ENCODE measurements at places on chromosomes 16 and 17.
A peak's percentile ranks its signal among the peaks of the same experiment; 100 is the strongest.

DNA sequence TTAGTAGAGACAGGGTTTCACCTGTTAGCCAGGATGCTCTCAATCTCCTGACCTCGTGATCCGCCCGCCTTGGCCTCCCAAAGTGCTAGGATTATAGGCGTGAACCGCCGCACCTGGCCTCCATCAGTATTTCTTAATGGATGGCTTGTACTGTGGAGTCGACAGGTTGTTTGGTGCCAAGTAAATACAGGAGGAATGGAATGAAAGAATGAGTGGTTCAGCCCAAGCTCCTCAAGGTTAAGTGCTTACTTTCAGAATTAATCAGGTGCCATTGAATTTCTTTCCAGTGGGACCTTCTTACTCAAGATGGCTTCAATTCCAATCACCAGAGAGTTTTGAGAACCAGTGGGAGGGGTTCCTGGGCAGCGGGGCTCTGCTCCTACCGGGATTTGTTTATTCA, 25.0 kb downstream of the ALOX15 start:
- no peak for DNase-seq

DNA sequence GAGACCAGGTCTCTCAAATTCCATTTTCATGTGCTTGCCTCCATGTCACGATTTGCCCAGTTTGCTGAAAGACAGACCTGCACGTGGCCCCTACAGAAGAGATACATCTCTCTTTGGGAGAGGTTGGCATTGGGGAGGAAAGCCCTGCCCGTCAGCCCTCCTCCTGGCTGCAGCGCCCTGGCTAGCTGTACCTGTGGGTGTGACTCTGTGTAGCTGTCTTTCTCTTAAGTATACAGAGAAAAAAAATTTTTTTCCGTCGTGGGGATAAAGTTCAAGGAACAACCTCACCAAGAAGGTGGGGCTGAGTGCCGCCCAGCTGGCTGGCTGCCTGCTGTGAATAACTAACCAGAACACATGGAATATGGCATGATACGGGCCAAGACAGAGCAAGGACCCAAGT, 26.5 kb downstream of the TMEM98 start:
- no peak for DNase-seq

DNA sequence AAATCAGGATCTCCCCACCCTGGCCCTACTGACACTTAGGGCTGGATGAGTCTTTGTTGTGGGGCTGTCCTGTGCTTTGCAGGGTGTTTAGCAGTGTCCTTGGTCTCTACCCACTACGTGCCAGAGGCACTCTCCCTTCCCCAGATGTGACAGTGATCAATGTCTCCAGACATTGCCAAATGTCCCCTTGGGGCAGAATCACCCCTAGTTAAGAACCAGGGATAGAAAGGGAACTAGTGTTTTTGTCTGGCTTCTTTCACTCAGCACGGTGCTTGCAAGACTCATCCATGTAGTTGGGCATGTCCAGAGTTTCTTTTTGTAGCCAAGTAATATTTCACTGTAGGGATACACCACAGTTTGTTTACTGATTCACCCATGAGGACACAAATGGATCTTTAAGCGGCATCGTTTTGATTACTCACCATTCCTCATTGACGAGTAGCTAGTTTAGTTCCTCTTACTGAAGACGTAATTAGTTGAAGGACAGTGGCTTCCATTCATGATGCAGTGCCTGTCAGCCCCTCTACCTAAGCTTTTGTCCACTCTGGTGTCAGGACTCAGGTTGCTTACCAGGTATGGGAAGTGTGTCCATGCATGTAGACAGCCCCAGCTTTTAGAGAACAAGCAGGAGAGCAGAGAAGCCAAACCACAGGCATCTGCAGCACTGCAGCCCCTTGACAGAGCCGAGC, 26.0 kb upstream of the ITGB4 start:
- no peak for DNase-seq

- no peak for DNase-seq
Measured at GRCh38 chr16:73124665-73125375, 76.9 kb upstream of the ZFHX3 start.

DNA sequence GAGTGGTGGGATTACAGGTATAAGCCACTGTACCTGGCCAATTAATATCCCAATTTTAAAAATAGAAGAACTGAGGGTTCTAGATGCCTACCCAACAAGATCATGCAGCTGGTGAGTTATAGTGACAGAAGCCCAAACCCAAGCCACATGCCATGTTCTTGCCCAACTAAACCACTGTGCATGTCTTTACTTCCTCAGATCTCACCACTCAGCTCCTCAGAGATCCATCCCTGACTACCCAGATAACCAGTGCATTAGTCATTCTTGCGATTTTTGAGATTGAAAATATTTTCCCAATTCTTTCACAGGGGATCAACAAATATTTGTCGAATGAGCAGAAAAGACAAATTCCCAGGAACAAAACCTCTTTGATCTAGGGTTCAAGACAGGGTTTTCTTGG, 303.1 kb downstream of the CBLN1 start:
- DNase-seq: no peak

DNA sequence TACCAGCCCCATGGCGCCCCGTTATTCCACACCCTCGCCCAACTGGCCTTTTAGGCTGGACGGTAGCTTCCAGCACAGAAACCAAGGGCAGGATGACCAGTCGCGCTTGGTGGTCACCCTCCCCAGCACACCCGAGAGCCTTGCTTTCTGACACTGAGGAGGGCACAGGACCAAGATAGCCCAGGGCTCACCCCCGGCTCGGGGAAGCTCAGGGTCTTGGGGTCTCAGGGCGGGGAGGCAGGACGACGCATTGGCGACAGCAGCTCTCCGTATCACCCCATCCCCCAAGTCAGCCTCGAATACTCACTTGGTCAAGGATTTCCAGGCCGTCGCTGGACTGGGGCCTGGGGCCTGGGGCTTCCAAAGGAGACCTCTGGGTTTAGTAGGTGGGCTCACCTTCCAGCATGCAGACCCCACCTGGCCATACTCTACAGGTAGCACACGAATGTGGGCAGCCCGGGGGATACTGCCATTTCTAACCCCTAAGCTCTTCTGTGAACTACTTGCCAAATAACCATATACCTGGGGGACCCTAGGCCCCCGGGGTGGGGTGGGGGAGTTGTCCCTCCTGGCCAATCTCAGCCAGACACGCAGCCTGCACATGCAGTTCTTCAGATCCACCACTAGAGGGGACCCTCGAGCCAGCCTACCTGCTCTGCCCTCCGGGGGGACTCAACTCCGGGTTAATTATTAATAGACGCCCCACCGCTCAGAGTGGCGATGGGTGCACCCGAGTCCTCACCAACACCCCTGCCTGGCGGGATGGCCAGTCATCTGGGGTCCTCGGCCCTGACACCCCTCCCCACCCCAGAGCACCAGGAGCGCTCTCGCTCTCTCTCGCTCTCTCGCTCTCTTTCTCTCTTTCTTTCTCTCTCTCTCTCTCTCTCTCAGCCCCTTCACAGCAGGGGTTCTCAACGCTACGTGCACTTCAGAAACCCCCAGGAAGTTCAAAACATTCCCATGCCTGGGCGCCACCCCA, 30.0 kb downstream of the TBC1D16 start:
- DNase-seq: peak; percentile 65

- DNase-seq: no peak
Measured at GRCh38 chr17:75020331-75021110, 8.1 kb downstream of the MRPL58 start.

GRCh38 chr17:10776381-10776780, 27.5 kb downstream of the TMEM238L start:
- no peak for DNase-seq

DNA sequence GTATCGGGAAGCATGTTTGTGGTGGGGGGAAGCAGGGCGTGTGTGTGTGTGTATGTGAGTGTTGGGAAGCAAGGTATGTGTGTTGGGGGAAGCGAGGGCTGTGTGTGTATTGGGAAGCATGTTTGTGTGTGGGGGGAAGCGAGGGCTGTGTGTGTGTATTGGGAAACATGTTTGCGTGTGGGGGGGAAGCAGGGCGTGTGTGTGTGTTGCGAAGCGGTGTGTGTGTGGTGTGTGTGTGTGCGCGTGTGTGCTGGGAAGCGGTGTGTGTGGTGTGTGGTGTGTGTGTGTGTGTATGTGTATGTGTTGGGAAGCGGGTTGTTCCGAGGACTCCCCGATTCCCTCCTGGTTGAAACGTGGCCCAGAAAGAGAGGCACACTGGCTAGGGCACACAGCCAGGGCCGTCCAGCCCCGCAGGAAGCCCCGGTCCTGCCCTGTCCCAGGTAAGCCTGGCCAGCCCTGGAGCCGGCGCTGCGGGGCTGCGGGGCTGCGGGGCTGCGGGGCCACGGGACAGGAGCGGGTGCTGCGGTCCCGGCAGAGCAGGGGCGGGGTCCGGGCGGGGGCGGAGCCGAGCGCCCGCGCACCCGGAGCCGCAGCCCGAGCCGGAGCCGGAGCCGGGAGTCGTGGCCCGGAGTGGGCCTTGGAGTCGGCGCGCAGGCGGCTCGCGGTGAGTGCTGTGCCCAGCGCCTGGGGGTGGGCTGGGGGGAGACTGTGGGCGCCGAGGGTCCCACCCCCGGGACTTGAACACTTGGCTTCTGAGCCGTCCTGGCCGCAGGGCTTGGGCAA, at the start of gene NOD2:
Gene NOD2 (plus strand): TSS at position 608 of the 783 bp plus-strand sequence. CDS start 5,890 bp downstream, outside the sequence.
- no peak for DNase-seq

- DNase-seq: no peak
Measured at GRCh38 chr17:12318571-12319266, 298.0 kb downstream of the MAP2K4 start.

Measured in CD4-positive, alpha-beta T cell treated with Interleukin-15 for 4 hours (primary cell).